ENCODE measurements at places on chromosomes 4 and X. TPM values are rescaled to one million over a fixed set of nuclear protein-coding genes. Genes with fewer than 3 reads are reported as not detected.
A peak's percentile ranks its signal among the peaks of the same experiment; 100 is the strongest.

- no peak overlapping the region for H3K4me3 ChIP-seq
- no peak overlapping the region for H3K27ac ChIP-seq
- no peaks in the 10 kb centered on the region for H3K4me1 ChIP-seq
Measured at GRCh38 chrX:68196939-68197791, 236.1 kb downstream of the OPHN1 start.

Gene ANTXR2
- total RNA-seq, result 25.3 TPM

DNA sequence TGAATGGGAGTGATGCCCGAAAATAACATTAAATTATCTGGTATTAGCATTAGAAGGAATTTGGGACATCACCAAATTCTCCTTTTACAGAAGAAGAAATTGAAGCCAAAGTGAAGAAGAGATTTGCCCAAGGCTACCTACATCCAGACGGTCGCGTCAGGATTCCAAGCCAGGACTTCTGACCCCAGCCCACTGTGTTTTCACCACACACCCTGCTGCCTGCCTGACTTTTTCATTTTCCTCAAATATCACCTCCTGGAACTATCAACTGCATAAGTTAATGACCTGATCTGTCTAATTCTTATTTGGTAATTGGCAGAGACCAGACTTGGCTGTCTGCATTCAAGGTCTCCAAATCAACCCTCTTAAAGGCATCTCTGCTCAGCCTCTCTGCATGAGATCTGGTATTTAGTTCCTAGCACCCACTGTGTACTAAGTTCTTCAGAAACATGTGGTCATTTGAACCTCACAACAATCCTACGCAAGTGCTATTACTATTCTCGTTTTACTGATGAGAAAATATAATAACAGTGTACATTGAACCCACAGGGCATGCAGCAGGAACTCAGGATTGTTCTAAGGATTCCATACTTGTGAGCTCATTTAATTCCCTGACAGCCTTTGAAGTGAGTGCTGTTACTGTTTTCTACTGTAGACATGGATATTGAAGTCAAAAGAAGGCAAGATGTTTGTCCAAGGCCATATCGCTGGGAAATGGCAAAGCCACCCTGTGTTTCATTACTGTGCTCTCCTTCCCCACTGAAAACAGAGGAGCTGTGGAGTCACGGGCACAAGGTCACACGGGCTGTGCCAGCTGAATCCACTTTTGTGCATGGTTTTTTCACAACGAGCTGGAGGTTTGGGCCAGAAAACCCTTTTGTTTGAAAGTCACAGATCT, 195.2 kb upstream of the C1QTNF7 start:
- H3K4me3 ChIP-seq, result no peak overlapping the region
- no peak for DNase-seq
- no peaks in the 10 kb centered on the region for H3K36me3 ChIP-seq
- H3K4me1 ChIP-seq, result no peaks in the 10 kb centered on the region
- no peaks in the 10 kb centered on the region for H3K27me3 ChIP-seq

DNA sequence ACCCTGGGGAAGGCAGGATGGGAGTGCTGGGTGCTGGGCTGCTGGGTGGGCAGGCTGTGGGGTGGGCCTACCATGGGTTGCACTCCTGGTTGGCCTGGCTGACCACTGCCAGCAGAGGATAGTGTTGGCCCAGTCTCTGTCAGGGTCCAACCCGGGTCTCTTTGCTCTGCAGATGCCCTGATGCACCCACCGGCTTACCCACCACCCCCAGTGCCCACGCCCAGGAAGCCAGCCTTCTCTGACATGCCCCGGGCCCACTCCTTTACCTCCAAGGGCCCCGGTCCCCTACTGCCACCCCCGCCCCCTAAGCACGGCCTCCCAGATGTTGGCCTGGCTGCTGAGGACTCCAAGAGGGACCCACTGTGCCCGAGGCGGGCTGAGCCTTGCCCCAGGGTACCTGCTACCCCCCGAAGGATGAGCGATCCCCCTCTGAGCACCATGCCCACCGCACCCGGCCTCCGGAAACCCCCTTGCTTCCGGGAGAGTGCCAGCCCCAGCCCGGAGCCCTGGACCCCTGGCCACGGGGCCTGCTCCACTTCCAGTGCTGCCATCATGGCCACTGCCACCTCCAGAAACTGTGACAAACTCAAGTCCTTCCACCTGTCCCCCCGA, 14.2 kb upstream of the ADD1 start:
- no peaks in the 10 kb centered on the region for H3K27me3 ChIP-seq
- no peak overlapping the region for H3K4me3 ChIP-seq
- DNase-seq, result no peak

DNA sequence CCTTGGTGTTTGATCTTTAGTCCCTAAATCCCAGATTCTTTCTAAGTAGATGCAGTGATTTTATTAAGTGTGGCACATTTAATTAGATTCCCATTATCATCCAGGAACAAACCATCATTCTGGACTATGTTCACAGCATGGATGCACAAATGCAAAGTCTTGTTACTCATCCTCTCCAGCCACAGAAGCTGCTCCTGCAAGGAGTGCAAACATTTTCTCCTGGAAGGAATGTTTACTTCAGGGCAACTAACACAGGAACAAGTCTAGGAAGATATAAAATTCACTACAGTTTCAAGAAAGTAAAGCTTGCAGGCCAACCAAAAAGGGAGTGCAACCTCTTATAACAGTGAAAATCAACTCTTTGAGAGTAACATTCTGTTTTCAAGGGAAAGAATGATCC, 106.0 kb downstream of the IQCM start:
- H3K4me3 ChIP-seq, result no peak overlapping the region
- no peak overlapping the region for H3K27ac ChIP-seq
- no peaks in the 10 kb centered on the region for H3K4me1 ChIP-seq
- H3K27me3 ChIP-seq, result no peaks in the 10 kb centered on the region

DNA sequence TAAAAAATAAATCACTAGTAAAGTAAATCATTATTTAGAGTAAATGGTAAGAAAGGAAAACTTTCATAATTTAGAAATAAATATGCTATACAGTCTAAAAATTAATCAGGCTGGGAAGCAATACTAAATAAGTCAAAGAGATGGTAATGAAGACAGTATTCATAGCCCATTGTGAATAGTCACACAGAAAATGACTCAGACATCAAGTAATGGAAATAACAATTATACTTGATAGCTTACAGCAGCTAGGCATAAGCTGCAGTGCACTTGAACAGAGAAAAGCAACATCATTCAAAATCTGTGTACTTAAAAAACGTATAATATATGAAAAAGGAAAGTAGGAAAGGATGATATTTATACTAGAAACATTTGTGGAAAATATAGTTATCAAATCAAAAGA, 642.5 kb upstream of the GNPDA2 start:
- H3K27me3 ChIP-seq, result no peaks in the 10 kb centered on the region
- no peak overlapping the region for H3K4me3 ChIP-seq
- DNase-seq, result no peak
- H3K27ac ChIP-seq, result no peak overlapping the region
- H3K4me1 ChIP-seq, result no peaks in the 10 kb centered on the region

DNA sequence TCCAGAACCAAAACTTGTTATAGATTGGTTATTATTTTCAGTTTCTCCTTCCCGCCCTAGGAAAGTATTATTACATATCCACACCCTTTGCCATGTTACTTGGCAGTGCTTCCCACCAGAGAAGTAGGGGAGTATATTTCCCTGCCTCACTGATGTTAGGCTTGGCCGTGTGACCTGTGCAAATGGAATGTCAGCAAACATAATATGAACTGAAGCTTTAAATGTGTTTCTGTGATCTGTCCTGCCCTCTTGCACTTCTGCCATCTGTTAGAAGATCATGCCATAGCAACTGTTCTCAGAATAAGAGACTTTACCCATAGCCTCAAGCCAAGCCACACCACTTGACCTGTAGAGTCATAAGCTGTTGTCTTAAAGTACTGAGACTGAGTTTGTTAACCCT, 36.7 kb upstream of the NEUROG2 start:
- no peak for DNase-seq
- H3K4me1 ChIP-seq, result no peaks in the 10 kb centered on the region
- no peak overlapping the region for H3K4me3 ChIP-seq
- no peaks in the 10 kb centered on the region for H3K27me3 ChIP-seq
- H3K36me3 ChIP-seq, result no peaks in the 10 kb centered on the region

- H3K4me1 ChIP-seq, result no peaks in the 10 kb centered on the region
- DNase-seq, result no peak
- H3K27me3 ChIP-seq, result no peaks in the 10 kb centered on the region
- H3K36me3 ChIP-seq, result no peaks in the 10 kb centered on the region
- H3K4me3 ChIP-seq, result no peak overlapping the region
- H3K27ac ChIP-seq, result no peak overlapping the region
Measured at GRCh38 chr4:88171206-88171605, 12.8 kb upstream of the ABCG2 start.

DNA sequence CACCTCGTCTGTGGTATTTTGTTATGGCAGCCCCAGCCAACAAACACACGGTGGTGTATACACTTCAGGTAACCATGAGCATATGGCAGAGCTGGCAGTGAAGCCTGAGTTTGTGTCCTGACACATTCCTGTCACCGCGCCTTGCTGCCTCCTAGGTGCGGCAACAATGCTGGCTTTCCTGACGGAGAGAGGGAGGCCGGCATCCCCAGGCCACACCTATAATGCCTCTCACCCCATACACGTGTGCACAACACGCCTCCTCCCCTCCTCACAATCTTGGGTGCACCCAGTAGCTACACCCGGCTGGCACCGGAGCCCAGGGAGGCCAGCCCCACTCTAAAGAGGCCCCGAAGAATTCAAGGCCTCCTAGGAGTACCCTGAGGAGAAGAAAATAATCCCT, 158.5 kb downstream of the NSUN7 start:
- H3K27ac ChIP-seq, result no peak overlapping the region
- no peak overlapping the region for H3K4me3 ChIP-seq
- H3K4me1 ChIP-seq, result peaks cover 13% of the 10 kb centered on the region
- no peaks in the 10 kb centered on the region for H3K27me3 ChIP-seq
- no peak for DNase-seq
- peaks cover 3% of the 10 kb centered on the region for H3K36me3 ChIP-seq

- no peak for DNase-seq
- no peaks in the 10 kb centered on the region for H3K27me3 ChIP-seq
- H3K27ac ChIP-seq, result no peak overlapping the region
- H3K36me3 ChIP-seq, result no peaks in the 10 kb centered on the region
- no peak overlapping the region for H3K4me3 ChIP-seq
- H3K4me1 ChIP-seq, result no peaks in the 10 kb centered on the region
Measured at GRCh38 chrX:8204169-8204935, 33.3 kb upstream of the VCX2 start.

Gene TMEM255A
- 0.67 TPM for total RNA-seq

- H3K27ac ChIP-seq, result no peak overlapping the region
- no peak for DNase-seq
- no peaks in the 10 kb centered on the region for H3K36me3 ChIP-seq
- no peaks in the 10 kb centered on the region for H3K27me3 ChIP-seq
- H3K4me3 ChIP-seq, result no peak overlapping the region
Measured at GRCh38 chr4:99540277-99540939, 23.4 kb downstream of the TRMT10A start.

GRCh38 chr4:83830138-83830888, 294.4 kb downstream of the GPAT3 start:
- DNase-seq, result no peak
- no peak overlapping the region for H3K4me3 ChIP-seq
- no peak overlapping the region for H3K27ac ChIP-seq
- no peaks in the 10 kb centered on the region for H3K27me3 ChIP-seq
- no peaks in the 10 kb centered on the region for H3K4me1 ChIP-seq
- H3K36me3 ChIP-seq, result no peaks in the 10 kb centered on the region

GRCh38 chr4:52600275-52600674, 58.8 kb downstream of the USP46 start:
- H3K36me3 ChIP-seq, result peaks cover 11% of the 10 kb centered on the region
- DNase-seq, result peak; percentile 56
- H3K27me3 ChIP-seq, result no peaks in the 10 kb centered on the region
- H3K4me3 ChIP-seq, result no peak overlapping the region
- H3K27ac ChIP-seq, result peak overlapping the region; percentile 39

Gene F9
- total RNA-seq, result not detected

Gene GPC3
- total RNA-seq, result 25.0 TPM

- no peak overlapping the region for H3K4me3 ChIP-seq
- H3K27me3 ChIP-seq, result no peaks in the 10 kb centered on the region
- H3K4me1 ChIP-seq, result no peaks in the 10 kb centered on the region
- no peak overlapping the region for H3K27ac ChIP-seq
- no peak for DNase-seq
Measured at GRCh38 chrX:23003116-23003515, 3.4 kb downstream of the DDX53 start.

GRCh38 chr4:143514901-143515300, 1.4 kb downstream of the SMARCA5 start:
- no peaks in the 10 kb centered on the region for H3K27me3 ChIP-seq
- DNase-seq, result no peak
- H3K4me1 ChIP-seq, result peaks cover 35% of the 10 kb centered on the region
- H3K27ac ChIP-seq, result peak overlapping the region; percentile 95
- H3K36me3 ChIP-seq, result peaks cover 7% of the 10 kb centered on the region

DNA sequence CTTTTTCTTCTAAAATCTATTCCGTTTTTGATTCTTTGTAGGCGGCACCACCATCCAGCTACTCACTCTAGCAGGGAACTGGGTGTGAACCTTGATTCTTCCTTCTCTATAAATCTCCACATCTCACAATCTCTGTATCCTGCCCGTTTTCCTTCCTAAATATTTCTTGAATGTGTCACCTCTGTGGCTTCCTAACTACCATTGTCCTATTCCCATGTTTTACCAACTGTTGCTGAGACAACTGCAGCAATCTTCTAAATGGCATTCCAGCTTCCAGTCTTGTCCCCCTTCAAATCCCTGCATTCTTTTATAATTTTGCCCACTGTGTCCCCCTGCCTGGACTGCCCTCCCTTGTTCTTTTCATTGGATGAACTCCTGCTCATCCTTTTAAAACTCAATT, 641.3 kb downstream of the RPA4 start:
- H3K4me1 ChIP-seq, result no peaks in the 10 kb centered on the region
- no peaks in the 10 kb centered on the region for H3K36me3 ChIP-seq
- H3K4me3 ChIP-seq, result no peak overlapping the region
- H3K27me3 ChIP-seq, result no peaks in the 10 kb centered on the region

Gene AKAP4
- total RNA-seq, result 0.22 TPM

- H3K27ac ChIP-seq, result no peak overlapping the region
- no peaks in the 10 kb centered on the region for H3K36me3 ChIP-seq
- no peaks in the 10 kb centered on the region for H3K27me3 ChIP-seq
- no peaks in the 10 kb centered on the region for H3K4me1 ChIP-seq
- peak; percentile 68 for DNase-seq
Measured at GRCh38 chr4:169971456-169972015, 54.7 kb downstream of the MFAP3L start.

DNA sequence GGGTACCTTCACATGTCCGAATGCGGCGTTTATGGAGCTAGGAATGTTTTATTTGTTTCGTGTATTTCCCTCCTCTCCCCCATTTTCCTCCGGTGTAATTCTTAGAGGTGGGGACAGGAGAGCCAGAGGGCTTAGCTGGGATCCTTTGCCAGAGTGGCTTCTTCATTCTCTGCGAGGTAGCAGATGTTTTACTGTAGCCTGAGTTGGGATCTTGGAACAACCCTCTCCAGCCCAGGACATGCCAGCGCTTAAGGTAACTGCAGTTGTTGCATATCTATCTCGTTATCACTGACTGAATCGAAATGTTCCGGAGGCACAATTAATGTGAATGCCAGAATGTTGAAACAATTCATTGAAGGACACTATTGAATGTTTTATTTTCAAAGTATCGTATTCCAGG, 59.0 kb upstream of the DYNLT3 start:
- DNase-seq, result no peak
- H3K36me3 ChIP-seq, result no peaks in the 10 kb centered on the region
- no peaks in the 10 kb centered on the region for H3K27me3 ChIP-seq
- peaks cover 8% of the 10 kb centered on the region for H3K4me1 ChIP-seq

Measured in thyroid gland (tissue), 4 donors.